ENCODE measurements at places on chromosomes 3 and 15. TPM values are rescaled to one million over a fixed set of nuclear protein-coding genes. Genes with fewer than 3 reads are reported as not detected.
A peak's percentile ranks its signal among the peaks of the same experiment; 100 is the strongest.

- no peak for DNase-seq
- H3K4me1 ChIP-seq: peaks cover 9% of the 10 kb centered on the region
- peaks cover 4% of the 10 kb centered on the region for H3K36me3 ChIP-seq
Observed at GRCh38 chr3:51938780-51939425, 2.8 kb downstream of the RRP9 start.

DNA sequence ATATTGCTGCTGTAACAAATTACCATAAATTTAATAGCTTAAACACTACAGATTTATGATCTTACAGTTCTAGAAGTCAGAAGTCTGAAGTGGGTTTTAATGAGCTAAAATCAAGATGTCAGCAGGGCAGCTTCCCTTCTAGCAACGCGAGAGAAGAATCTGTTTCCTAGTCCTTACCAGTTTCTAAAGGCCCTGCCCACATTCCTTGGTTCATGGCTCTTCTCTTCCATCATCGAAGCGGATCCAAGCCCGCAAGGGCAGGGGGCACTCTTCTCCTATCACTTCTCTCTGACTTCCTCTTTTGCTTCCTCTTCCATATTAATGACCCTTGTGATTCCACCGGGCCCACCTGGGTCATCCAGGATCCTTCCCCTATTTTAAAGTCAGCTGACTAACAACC, 16.1 kb downstream of the MINDY4B start:
- H3K27ac ChIP-seq: no peak overlapping the region
- no peak overlapping the region for H3K4me3 ChIP-seq
- no peaks in the 10 kb centered on the region for H3K36me3 ChIP-seq
- DNase-seq: no peak
- no peaks in the 10 kb centered on the region for H3K4me1 ChIP-seq
- H3K27me3 ChIP-seq: no peaks in the 10 kb centered on the region

- DNase-seq: peak; percentile 82
- H3K4me1 ChIP-seq: peaks cover 44% of the 10 kb centered on the region
- H3K27me3 ChIP-seq: no peaks in the 10 kb centered on the region
Observed at GRCh38 chr3:188165596-188165995, 11.6 kb downstream of the LPP start.

DNA sequence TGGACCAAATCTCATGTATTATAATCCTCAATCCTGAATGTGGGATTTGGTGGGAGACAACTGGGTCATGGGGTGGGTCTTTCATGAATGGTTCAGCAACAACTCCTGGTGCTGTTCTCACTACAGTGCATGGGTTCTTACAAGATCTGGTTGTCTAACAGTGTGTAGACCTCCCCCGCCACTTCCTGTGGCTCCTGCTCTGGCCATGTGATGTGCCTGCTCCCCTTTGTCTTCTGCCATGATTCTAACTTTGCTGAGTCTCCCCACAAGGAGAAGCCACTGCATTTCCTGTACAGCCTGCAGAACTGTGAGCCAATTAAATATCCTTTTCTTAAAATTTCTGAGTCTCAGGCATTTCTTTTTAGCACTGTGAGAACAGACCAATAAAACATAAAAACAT, 557.5 kb downstream of the GOLGA6L6 start:
- no peaks in the 10 kb centered on the region for H3K27me3 ChIP-seq
- H3K36me3 ChIP-seq: no peaks in the 10 kb centered on the region
- no peak overlapping the region for H3K4me3 ChIP-seq
- DNase-seq: no peak
- no peaks in the 10 kb centered on the region for H3K4me1 ChIP-seq

GRCh38 chr15:43922021-43922420, 95.2 kb downstream of the WDR76 start:
- H3K36me3 ChIP-seq: no peaks in the 10 kb centered on the region
- no peak overlapping the region for H3K27ac ChIP-seq
- H3K27me3 ChIP-seq: no peaks in the 10 kb centered on the region
- no peak overlapping the region for H3K4me3 ChIP-seq
- DNase-seq: no peak

Gene SLCO2A1
- polyA plus RNA-seq: 1.9 TPM

DNA sequence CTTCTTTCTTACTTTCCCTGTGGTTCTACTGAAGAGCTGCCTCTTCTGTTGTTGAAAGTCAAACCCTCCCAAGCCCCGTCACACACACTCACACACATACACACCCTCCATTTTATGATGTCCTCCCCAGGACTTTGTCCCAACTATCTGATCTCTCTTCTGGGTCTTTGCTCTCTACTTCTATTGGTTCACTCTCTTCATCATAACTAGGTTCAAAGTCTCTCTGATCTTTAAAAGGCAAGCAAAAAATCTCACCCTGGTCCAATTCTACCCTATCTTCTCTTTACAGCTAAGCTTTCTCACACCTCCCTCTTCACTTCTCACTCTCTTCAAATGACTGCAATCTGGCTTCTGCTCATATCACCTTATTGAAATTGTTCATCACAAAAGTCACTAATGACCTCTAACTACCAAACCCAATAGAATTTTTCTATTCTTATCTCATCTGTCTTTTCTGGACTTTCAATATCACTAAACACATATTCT, 34.8 kb downstream of the LRRFIP2 start:
- H3K36me3 ChIP-seq: peaks cover 4% of the 10 kb centered on the region
- peak; percentile 98 for DNase-seq
- peaks cover 17% of the 10 kb centered on the region for H3K4me1 ChIP-seq
- no peaks in the 10 kb centered on the region for H3K27me3 ChIP-seq
- H3K4me3 ChIP-seq: no peak overlapping the region

GRCh38 chr3:172839679-172840078, 89.2 kb downstream of the ECT2 start:
- no peak overlapping the region for H3K4me3 ChIP-seq
- H3K27me3 ChIP-seq: no peaks in the 10 kb centered on the region
- no peak overlapping the region for H3K27ac ChIP-seq
- DNase-seq: peak; percentile 17
- no peaks in the 10 kb centered on the region for H3K4me1 ChIP-seq
- no peaks in the 10 kb centered on the region for H3K36me3 ChIP-seq

DNA sequence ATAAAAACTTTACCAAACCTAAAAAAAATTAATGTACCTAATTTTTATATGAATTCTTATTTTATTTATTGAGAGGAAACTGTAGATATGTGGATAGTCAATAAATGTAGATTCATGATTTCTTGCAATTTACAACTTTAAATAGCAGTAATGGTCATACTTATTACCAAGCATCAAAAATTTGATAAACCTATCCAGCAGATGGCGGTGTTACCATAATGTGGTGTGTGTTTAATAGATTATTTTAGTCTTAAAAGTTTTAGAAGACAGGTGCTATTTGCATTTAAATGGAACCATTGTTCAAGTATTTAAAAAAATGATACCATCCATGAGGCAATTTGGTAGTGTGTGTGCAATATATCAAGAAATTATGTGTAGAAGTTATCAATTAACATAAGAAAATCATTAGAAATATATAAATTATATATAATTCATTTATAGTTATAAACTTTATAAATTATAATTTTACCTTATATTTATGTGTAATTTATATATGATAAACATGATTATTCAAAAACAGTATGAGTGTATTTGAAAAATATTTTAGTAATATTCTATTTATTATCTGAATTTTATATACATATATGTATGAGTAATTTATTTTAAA, 176.0 kb upstream of the BCHE start:
- no peaks in the 10 kb centered on the region for H3K4me1 ChIP-seq
- no peak overlapping the region for H3K4me3 ChIP-seq
- DNase-seq: peak; percentile 13
- no peaks in the 10 kb centered on the region for H3K36me3 ChIP-seq
- H3K27ac ChIP-seq: no peak overlapping the region

DNA sequence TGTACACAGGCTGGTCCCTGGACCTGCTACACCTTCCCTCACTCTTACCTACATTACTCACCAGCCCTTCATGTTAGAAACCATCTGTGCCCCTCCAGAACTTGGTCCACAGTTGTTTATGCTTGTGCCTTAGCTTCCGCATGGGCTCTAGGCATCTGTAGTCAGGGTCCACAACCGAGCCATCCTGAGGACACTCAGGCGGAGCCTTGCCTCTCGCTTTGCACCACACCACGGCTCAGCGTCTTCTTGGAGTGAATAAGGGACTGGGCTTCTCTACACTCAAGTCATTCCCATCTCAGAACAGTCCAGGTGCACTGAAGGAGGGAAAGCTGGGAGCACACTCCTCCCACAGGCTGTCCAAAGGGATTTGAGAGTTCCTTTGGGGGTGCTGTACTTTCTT, 97.8 kb downstream of the HMG20A start:
- H3K27ac ChIP-seq: no peak overlapping the region
- no peaks in the 10 kb centered on the region for H3K36me3 ChIP-seq
- no peaks in the 10 kb centered on the region for H3K27me3 ChIP-seq
- H3K4me1 ChIP-seq: no peaks in the 10 kb centered on the region
- H3K4me3 ChIP-seq: no peak overlapping the region

Gene FSIP1
- 0.72 TPM for polyA plus RNA-seq

DNA sequence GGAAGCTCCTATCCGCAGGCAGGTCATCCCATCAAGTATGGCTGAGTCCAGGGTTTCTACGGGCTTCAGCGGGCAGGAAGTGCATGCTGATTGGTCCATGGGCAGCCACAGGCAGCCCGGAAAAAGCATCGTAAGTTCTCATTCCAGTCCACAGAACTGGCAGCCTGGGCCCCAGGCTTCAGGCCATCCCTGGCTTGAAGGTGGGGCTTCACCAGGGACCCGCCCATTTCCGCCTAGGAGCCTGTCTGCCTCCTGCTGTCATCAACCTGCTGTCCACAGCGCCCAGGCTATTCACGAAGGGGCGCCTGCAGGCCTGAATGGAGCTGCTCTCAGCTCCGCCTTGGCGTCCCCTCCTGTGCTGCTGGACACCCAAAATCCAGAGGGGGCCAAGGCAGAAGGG, 13.9 kb downstream of the PCYT1A start:
- no peak overlapping the region for H3K4me3 ChIP-seq
- peaks cover 28% of the 10 kb centered on the region for H3K36me3 ChIP-seq
- no peaks in the 10 kb centered on the region for H3K27me3 ChIP-seq

GRCh38 chr3:126261037-126261436, 80.7 kb upstream of the ALDH1L1 start:
- no peak for DNase-seq
- H3K27me3 ChIP-seq: no peaks in the 10 kb centered on the region
- H3K36me3 ChIP-seq: no peaks in the 10 kb centered on the region
- no peak overlapping the region for H3K4me3 ChIP-seq
- H3K4me1 ChIP-seq: no peaks in the 10 kb centered on the region

DNA sequence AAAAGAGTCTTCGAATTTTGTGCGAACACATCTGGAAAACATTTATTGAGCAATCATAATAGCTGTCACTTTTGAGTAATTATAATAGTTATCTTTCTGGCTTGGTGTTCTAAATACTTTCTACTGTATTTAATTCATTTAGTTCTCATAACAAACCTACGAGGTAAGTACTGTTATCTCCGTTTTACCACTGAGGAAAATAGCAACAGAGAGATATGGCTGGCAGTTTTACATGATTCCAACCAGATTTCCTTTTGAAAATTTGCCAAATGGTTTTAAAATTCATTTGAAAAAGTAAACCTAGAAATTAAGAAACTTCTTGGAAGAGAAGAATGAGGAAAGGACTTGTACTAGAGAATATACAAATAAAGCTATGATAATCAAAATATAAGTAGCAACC, 37.3 kb upstream of the MGA start:
- DNase-seq: no peak
- no peaks in the 10 kb centered on the region for H3K27me3 ChIP-seq
- no peak overlapping the region for H3K4me3 ChIP-seq

DNA sequence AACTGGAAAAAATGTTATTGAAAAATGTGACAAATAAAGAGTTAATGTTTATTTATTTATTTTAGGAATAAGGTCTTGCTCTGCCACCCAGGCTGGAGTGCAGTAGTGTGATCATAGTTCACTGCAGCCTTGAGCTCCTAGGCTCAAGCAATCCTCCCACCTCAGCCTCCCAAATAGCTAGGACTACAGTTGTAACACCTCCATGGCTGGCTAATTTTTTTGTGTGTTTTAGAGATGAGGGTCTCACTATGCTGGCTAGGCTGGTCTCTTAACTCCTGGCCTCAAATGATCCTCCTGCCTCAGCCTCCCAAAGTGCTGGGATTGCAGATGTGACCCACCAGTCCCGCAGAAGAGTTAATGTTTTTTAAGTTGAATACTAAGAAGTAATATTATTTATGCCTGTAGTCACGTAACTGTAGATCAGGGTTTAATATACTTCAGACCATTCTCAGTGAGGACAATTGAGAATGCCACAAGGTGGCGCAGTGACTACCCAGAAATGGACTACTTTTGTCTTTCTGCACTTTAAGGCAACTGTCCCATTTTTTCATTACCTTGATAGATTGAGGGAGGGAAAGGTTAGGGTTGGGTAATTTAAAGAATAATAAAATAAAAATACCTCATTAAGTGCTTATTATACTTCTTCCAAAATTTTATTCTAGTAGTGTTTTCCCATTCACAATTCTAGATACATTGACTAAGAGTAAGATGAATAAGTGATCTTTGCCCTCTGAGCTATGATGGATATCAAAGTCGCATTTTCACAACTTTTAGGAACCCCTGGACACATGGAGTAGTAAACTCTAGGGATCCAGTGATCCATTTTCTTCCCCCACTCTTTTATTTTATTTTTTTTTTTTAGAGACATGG, 6.0 kb downstream of the MUC13 start:
- no peak overlapping the region for H3K4me3 ChIP-seq
- H3K27ac ChIP-seq: no peak overlapping the region
- peaks cover 11% of the 10 kb centered on the region for H3K36me3 ChIP-seq
- DNase-seq: peak; percentile 78
- peaks cover 7% of the 10 kb centered on the region for H3K4me1 ChIP-seq
- H3K27me3 ChIP-seq: no peaks in the 10 kb centered on the region

DNA sequence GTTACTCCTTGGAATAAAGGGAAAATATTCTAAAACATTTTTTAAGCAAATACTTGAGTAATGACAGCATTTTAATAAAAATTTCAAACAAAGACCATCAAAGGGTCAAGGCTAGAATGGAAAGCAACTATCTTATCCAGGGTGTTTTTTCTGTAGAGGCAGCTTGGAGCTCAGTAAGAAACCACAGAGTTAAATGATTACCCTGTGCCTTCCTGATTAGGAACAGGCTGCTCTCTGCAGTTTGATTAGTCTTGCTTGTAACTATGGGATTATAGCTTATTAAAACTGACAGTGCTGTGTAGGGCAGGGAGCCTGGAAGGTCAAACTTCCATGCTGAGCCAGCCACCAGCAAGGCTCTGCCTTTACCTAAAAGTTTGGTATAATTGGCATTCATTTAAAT, 33.1 kb downstream of the QTRT2 start:
- H3K36me3 ChIP-seq: peaks cover 14% of the 10 kb centered on the region
- no peaks in the 10 kb centered on the region for H3K27me3 ChIP-seq
- no peak for DNase-seq
- H3K4me1 ChIP-seq: no peaks in the 10 kb centered on the region
- no peak overlapping the region for H3K27ac ChIP-seq

All from small intestine (tissue), 16 donors.